ENCODE measurements at places on chromosomes 2 and 18.

- DNase-seq = no peak
These were observed 97.9 kb downstream of the ATL2 start for GRCh38 chr2:38279201-38279600.

DNA sequence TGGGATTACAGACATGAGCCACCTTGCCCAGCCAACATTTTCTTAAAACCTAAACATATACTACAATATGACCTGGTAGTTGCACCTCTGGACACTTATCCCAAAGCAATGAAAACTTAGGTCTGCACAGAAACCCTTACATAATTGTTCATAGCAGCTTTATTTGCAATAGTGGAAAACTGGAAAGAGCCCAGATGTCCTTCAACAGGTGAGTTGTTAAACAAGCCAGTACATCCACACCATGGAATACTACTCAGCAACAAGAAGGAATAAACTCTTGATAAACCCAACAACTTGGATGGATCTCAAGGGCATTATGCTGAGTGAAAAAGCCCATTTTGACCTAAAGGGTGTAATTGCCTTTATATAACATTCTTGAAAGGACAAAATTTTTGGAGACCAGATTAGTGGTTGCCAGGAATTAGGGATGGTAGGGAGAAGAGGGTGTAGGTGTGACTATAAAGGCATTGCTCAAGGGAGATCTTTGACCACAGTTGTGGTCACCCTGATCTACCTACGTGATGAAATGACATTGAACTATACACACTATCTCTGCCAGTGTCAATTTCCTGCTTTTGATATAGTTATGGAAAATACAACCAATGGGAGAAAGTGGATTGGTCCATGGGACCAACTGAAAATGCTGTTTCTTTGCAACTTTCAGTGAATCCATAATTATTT, 11.9 kb upstream of the AMMECR1L start:
- DNase-seq = no peak

DNA sequence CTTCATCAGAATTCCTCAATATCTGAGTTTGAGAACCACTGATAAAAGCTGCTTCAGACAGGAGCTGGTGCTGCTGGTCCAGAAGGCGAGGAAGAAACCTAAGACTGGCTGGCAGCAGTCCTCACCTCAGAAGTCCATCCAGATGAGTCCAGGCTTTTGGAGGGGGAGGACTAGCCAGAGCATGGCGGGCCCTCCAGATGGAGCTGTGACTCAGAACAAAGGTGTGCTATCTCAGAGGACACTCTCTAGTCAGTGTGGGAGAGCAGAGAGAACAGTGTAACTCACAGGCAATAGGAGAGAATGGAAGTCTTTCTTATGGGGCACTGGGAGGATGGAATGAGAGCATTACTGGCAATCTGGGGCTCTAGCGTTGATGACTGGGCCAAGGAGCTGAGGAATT, 191.4 kb downstream of the NYAP2 start:
- DNase-seq = no peak

DNA sequence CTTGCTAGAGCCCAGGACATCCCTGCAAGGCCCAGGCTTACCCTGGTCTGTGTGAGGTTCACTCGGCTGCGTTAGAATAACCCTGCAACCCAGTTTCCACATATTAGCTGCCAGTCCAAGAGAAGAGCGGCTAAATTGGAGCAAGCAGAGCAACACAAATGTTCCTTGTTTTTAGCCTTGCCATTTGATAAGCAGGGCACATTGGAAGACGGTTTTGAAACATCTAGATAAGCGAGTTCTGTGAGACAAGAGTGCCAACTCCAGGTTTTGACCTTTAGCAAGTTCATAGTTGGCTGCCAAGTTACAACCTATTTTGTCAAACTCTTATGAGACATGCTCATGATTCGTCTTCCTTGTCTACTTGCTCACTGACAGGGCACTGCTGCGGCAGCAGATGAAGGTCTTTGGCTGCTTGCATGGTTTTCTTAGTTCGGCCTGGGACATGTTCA, 23.5 kb downstream of the DPP4 start:
- no peak for DNase-seq

DNA sequence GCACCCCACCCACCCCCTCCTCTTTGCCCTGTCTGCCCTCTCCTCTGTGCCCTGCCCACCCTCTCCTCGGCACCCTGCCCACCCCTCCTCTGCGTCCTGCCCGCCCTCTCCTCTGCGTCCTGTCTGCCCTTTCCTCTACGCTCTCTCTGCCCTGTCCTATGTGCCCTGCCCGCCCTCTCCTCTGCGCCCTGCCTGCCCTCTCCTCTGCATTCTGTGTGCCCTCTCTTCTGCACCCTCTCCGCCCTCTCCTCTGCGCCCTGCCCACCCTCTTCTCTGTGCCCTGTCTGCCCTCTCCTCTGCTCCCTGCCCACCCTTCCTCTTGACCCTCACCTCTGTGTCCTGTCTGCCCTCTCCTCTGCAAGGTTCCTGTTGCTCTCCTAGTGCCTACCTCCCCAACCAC, 233.6 kb downstream of the SMAD2 start:
- no peak for DNase-seq

GRCh38 chr2:201319511-201319910, 37.6 kb downstream of the FLACC1 start:
- no peak for DNase-seq

DNA sequence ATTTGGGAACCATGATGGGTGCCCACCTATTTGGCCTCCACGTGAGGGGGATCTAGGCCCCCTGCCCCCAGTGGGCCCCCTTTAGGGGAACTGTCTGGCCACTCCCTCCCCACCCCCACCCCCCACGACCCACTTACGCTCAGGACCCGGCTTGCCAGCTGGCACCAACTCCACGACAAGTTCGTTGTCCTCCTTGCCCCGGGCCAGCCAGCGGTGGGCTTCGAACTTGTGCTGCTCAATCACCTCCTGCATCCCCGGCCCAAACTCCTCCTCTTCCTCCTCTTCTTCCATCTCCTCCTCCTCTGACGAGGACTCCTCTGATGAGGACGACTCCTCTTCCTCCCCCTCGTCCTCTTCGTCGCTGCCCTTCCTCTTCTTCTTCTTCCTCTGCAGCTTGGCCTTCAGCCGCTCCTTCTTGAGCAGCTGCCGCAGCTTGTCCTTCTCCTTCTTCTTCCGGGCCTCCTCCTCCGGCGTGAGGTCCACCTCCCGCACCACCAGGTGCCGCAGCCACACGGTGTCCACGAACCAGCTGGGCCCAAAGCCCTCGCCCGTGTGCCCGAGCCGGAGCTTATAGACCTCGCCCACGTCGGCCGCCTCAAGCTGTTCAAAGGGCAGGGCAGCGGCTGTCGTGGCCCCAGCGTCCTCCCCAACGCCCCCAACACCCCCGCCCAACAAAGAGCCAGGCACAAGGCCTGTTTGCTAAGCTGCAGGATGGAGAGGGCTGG, 96.9 kb downstream of the LOXHD1 start:
- no peak for DNase-seq

GRCh38 chr2:126482582-126483464, 173.1 kb upstream of the GYPC start:
- no peak for DNase-seq

DNA sequence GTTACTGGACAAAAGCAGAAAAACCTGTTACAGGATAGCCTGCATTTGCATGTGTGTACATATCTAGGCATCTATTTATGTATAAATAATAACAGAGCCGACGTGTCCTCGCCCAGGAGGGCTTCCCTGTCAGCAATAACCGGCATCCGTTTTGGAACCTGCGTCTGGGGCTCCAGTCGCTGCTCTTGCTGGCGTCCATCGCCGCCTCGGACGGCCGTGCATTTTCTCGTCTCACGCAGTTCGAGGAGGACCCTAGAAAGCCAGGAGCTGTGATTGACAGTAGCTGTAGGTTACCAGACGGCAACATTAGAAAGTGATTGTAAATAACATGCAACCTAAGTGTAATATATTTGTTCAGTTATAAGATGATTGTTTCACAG, 132.6 kb downstream of the NFATC1 start:
- no peak for DNase-seq

DNA sequence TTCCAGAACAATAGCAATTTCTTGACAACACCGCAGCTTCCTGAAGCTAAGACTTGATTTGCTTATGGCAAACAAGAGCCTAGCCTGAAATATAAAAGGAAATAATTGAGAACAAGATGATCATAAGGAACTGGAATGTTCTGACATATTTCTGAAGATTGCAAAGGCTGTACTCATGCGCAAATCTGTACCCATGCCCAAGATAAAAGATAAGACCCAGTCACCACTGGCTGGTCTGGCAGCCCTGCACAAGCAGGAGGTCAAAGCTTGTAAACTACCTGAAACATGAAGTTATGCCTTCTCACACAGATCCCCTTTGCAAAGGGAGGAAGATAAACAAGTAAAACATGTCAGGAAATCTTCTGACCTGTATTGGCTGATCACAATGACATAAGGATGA, 160.8 kb upstream of the GYPC start:
- DNase-seq = no peak

GRCh38 chr2:30611583-30611982, 164.5 kb downstream of the LCLAT1 start:
- no peak for DNase-seq

DNA sequence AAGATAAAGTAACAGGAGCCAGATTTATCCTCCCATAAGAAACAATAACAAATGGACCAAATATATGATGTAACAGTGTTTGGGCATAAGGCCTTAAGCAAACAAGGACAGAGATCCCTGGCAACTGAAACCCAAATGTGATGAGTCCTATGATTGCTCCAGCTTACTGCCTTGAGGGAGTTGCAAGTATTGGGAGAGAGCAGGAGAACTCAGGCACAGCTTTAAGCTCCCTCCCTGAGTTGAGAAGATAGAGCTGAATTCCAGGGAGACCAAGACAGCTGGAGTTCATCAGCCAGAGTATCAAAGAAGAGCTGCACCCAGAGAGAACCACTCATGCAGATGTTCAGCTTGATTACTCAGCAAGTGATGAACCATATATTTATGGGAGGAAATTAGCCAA, 814.5 kb upstream of the RAB6C start:
- DNase-seq = peak; percentile 10

GRCh38 chr2:167028503-167028902, 140.2 kb downstream of the XIRP2 start:
- no peak for DNase-seq

DNA sequence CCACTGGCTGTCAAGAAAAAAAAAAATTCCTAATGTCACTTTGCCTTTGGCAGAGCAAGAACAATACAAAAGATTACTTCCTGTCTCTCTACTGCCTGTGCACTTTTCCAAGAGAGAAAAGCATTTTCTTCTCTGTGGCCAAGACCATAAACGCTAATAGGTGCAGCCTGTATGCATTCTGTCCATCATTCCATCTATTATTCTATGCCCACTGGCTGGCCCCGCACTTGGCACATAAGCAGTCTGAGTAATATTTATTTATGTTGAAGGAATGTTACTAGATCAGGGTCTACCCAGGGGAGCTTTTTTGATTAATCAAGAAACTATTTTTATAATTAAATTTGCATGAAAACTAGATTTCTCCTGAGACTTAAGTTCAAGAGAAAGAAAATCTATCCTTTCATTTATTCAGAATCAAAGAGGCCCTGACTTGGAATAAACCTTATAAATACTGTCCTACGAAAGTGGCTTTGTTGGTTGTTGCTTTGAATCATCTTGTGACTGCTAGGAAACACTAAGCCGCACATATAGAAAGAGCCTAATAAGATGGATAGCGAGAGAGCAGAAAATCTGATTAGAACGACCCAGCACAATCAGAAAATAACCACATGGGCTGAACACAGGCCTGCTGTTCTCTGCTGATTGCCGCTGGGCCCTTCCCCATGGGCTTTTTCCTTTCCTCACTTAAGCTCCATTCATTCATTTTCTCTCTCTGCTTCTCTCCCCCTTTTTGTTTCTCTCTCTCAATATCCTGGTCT, 59.4 kb downstream of the MMADHC start:
- DNase-seq = no peak

Measured in right renal pelvis (tissue), 4 donors.